ENCODE measurements at places on chromosomes 13 and 19. TPM values are rescaled to one million over a fixed set of nuclear protein-coding genes. Genes with fewer than 3 reads are reported as not detected.

DNA sequence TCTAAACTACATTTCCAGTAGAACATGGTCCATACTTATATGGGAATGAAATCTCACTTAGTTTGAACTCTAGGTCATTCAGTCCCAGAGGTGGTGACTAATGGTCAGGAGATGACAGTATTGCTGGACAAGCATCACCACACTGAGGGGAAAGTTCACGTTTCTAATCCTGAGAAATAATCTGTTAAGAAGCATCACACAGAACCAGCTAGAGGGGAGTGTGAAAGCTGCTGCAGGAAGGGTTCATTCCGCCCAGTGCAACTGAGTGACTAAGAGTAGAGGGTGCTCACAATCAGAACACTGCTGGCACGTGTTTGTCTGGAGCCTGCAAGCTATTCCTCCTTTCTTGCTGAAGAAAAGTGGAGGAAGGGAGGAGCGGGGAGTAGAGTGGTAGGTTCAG is 2.7 kb downstream of the COL4A1 start:
- no peak for DNase-seq

- DNase-seq: peak; percentile 80
Observed at GRCh38 chr19:43439032-43439708, 24.5 kb downstream of the TEX101 start.

GRCh38 chr19:53082929-53083328 is 20.3 kb downstream of the ZNF160 start:
- no peak for DNase-seq

DNA sequence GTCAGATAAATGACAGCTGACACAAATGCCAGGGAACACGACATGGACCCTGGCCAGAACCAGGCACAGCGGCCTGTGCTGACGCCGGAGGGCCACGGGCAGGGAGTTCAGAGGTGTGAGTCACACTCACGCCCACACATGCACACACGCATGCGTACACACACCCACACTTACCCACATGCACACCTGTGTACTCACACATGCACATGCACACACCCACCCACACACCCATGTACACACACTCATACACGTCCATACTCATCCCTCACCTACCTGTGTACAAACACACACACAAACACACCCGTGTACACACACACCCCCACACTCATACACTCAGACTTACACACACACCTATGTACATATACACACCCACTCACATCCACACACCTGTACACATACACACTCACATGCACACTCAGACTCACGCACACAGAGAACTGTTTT is 40.4 kb downstream of the MLLT1 start:
- no peak for DNase-seq

DNA sequence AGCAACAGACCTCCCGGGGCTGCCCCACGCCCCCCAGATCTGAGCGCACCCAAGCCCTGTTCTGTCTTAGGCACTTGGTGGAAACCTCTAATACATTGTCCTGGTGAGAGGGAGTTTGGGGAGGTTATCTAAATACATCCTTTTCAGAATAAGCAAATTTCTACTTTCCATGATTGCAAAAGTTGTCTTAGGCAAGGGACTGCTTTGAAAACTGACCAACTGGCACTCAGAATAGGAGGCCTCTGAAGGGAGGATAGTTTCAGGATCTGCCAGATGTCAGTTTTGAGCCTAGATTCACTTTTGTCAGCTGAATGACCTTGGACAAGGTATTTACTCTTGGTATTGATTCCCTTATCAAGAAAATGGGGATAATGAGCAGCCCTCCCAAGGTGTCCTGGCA is 11.8 kb downstream of the SERP2 start:
- DNase-seq: no peak

DNA sequence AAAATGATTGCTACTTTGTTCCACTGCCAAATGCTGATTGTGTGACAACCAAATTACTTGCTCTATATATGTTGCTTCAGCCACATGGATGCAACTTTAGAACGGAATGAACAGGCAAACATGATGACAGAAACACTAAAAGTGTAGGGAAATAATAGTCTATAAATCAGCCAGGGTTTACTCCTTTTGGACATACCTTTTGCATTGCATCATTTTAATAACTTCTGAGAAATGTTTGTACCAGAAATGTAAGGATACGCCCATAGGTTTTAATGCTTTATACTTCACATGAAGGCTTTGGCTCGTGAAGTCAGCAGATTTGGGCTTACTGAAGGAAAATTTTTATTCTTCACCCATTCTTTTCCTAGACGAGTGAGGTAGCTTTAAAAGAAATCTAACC is 141.0 kb downstream of the POSTN start:
- DNase-seq: no peak

GRCh38 chr19:7757358-7757757 is 5.7 kb upstream of the CLEC4M start:
- no peak for DNase-seq

DNA sequence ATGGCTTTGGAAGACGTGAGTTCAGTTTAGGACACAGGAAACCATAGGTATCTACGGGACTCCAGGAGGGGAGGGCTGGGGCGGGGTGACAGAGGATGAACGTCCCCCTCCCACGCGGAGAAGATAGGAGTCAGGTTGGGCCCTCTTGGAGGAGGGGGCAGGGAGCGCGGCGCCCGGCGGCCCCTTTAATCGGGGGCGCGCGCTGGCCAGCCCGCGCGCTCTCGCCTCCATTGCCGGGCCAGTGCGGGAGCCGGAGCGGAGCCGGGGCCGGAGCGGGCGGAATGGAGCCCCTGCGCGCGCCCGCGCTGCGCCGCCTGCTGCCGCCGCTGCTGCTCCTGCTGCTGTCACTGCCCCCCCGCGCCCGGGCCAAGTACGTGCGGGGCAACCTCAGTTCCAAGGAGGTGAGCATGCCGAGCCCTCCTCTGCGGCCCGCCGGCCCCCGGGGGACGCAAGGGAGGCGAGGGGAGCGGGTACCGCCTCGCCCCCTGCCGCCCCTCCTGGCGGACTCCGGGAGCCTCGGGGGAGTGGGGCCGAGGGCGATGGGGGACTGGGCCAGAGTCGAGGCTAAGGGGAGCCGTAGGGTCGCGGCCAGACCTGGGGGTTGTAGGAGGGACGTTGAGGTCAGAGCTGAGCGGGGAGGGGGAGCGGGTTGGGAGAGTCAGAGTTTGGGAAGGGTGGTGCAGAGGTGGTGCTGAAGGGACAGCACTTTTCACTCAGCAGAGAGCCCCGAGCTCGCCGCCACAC is at the start of gene TMEM145:
TMEM145 (plus strand) TSS at position 214 of the 744 bp plus-strand sequence; CDS start at position 282, 68 bp downstream.
- no peak for DNase-seq

- no peak for DNase-seq
Observed at GRCh38 chr19:33404506-33405253, 31.2 kb downstream of the CEBPG start.

DNA sequence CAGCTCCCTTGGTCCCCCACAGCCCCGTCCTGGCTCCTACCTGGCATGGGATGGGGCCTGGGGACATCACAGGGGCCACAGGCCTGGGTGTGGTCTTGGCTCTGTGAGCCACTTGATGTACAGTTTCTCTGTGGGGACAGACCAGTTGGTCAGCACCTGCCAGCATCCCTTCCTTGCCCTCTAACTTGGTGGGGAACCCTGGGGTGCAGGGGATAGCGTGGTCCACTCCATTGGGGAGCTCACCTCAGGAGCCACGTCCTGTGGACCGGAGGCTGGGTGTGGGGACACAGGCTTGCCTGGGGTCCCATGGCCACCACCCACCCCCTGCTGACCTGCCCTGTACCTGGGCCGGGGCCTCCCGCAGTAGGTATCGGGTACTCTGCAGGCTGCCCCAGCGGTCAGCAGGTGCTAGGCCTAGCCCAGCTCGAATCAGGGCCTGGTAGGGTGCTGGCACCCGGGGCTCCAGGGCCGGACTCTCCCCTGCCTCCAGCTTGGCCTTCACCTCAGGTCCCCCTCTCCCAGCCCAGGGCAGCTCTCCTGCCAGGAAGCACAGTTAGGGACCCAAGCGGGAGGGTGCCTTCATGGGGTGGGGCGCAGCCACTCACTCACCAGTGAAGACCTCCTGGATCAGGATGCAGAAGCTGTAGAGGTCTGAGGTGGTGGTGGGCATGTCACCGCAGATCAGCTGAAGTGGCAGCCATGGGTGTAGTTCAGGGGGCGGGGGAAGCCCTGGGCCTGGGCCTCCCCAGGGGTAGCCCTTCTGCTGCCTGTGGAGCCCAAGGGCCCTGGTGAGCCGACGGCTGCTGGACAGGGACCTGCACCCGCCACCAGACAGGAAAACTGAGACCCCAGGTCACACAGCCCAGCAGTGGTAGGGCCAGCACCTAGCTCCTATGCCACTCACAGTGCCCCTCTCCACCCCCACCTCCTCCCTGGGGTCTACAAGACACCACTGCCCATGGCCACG is 14.9 kb downstream of the ARHGAP33 start:
- DNase-seq: no peak

DNA sequence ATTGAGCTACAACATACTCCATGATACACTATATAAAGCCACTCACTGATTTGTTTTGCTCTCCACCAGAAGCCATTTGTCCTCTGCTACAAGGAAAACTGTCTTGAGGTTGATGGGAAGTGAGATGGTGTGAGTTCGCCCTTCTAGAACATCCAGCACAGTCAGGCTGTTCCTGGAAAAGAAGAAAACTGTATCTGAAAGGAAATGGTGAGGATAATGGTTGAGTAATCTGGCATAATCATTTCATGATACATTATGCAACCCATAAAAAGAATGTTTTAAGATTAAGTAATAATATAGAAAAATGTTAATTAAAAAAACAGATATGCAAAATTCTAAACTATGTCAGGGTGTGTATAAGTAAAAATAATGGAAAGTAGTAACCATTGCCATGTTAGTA is 233.9 kb downstream of the RGCC start:
- DNase-seq: no peak

- no peak for DNase-seq
Observed at GRCh38 chr19:13712767-13713201, 51.5 kb upstream of the MRI1 start.

DNA sequence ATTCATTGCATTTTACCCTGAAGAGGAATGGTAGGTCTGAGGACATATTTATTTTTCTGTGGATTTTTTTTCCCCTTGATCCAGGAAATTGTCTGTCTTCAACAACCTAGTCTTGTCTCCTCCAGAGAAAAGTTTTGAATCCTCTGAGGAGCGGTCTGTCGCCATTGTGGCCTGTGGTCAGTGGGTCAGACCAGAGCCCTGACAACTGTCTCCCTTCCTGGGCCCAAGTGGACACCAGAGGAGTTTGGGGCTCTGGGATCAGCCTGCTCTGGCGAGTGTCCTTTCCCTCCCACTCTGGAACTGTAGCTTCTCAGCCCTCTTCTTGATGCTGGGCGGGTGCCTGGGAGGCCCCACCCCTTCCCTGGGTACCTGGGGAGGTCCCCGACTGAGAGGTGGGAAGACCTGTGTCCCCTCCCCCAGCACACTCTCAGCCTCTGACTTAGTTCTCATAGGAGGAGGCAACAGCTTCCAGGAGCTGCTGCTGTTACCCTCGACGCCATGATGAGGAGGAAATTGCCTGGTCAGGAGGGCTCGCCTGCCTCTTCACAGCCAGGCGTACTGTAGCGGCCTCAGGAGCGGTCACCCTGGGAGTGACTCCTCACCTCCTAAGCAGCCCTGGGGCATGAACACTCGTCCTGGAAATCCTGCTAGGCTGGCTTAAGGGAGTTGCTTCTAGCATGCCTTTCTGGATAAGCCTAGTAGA is 110.3 kb downstream of the GGACT start:
- no peak for DNase-seq

IGFL3 gene
- total RNA-seq: not detected

ZNF132 gene
- total RNA-seq: 4.9 TPM

FSD1 gene
- total RNA-seq: 10.9 TPM

ZNF729 gene
- not detected for total RNA-seq

ZNF491 gene
- 1.1 TPM for total RNA-seq

CA11 gene
- total RNA-seq: 12.7 TPM

CD22 gene
- total RNA-seq: 0.09 TPM

NCAN gene
- 0.04 TPM for total RNA-seq

MBD3L3 gene
- not detected for total RNA-seq

ADGRL1 gene
- total RNA-seq: 5.8 TPM

IFNL1 gene
- not detected for total RNA-seq

LRFN3 gene
- total RNA-seq: 12.4 TPM

CTU1 gene
- 13.4 TPM for total RNA-seq

TTC9B gene
- total RNA-seq: not detected

ELF1 gene
- total RNA-seq: 76.8 TPM

Data from CD8-positive, alpha-beta memory T cell (primary cell).